IPS DF 6.9 (cell line): ENCODE measurements at places on chromosomes 2 and 18.

DNA sequence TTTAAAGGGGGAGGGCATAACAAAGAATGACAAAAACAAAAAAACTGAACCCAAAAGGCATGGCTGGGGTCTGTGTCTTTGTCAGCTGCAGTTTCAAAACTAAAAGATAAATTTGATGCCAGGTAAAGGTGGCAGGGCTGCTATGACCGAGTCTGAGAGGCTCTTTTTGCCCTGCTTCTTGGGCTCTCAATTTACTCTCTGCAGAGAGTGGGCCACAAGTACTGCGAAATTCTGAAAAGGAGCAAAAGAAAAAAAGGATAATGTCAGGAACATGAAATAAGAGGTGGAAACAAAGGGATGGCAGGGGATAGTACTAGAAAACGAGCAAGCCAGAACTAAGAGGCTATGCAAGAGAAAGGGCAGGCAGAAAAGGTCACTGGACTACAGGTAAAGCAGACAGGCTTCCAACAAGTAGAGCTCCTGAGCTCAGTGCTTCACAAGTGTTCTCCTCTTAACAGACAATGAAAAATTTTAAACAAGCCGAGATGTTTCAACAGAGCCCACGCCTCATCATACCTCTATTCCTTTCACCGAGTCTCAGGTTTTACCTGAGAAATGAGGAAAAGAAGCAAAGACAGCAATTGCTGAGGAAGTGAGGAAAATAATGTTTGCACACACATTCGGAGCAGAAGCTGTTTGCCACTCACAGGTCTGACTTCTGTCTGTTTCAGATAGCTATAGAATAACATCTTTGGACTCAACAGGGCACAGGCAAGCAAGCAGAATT, 7.3 kb downstream of the IRS1 start:
- no peak for DNase-seq

GRCh38 chr2:74089816-74090745, 57.6 kb downstream of the BOLA3 start:
- no peak for DNase-seq

DNA sequence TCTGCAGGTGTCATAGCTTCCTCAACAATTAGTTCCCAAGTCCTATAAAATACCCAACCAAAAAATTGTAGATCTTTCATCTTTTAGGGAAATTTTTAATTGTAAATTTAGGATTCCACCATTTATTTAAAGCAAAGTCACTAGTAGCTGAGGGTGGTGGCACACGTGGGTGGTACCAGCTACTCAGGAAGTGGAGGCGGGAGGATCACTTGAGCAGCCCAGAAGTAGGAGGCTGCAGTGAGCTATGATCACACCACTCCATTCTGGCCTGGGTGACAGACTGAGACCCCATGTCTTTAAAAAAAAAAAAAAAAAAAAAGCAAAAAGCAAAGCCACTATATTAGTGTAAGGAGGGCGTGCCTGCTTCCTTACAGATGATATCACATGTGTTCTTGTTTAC, 60.3 kb upstream of the GREB1L start:
- DNase-seq = no peak

DNA sequence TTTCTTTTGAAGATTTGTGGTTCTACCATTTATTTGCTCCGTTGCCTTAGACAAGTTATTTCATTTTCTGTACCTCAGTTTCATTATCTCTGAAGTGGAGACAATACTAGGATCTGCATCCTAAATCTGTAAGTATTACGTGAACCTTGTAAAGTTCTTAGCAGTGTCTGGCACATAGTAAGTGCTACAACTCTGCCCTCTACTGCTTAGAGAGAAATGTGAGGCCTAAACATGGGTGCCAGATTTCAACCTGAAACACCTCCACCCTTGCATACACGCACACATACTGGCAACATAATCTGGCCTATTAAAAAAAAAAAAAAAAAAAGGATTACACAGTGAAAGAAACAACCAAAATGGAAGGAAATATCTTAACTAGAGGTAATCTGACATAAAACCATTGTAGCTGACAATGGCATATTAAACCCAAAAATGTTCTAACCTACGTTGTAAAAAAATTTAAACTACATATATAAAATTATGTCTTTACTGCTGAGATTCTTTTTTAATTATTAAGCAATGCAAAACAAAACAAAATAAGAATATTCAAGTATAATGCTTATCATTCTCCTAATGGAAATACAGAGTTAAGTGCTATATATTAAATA, 132.6 kb downstream of the MAP2 start:
- no peak for DNase-seq

- no peak for DNase-seq
Measured at GRCh38 chr2:38153476-38154135, 77.7 kb upstream of the CYP1B1 start.

DNA sequence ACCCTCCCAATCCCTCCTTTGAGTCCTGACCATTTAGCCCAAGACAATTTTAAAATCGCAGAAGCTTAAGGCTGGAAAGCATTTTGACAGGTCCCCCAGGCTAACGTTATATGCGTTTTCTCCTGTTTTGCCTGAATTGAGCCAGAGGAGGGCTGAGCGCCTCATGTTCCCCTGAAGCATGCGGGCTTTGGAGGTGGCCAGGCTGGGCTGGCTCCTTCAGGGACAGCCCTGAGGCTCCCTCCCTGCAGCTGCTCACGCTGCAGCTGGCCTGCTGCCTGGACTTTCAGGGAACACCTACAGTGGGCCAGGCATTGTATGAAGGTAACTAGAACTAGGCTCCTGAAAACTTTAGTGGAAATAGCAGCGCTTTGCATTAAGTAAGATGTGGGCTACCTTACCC, 179.2 kb downstream of the ACKR3 start:
- DNase-seq = no peak

DNA sequence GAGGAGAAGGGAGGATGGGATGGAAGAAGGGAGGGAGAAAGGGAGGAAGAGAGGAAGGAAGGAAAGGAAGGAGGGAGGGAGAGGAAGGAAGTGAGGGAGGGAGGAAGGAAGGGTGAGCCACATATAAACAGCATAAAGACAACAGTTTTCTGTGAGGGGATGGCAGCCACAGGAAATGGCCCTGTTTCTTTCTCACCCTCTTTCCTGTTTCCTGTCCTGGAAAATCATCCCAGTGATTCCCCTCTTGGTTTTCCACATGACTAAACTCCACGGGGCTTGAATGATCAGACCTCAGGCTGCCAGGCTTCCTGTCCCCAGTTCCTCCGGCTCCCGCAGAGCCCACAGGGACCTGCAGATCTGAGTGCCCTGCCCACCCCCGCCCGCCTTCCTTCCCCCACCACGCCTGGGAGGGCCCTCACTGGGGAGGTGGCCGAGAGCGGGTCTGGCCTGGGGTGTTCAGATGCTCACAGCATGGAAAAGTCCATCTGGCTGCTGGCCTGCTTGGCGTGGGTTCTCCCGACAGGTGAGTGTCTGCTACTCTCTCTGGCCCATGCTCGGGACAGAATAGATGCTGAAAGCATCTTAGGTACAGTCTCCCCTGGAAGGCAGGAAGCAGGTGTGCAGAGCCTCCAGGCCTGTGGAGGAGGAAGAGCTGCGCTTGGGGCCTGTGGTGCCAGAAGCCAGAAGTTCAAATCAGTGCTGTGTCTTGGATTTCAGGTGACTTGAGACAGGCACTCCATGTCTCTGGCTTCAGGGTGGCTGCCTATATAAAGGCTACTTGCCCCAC, at the start of gene SIGLEC15:
Gene SIGLEC15 (plus strand): TSS at position 418 of the 787 bp plus-strand sequence. CDS start 54 bp downstream, at position 472.
- DNase-seq = no peak

GRCh38 chr18:59904011-59904601, 4.3 kb downstream of the PMAIP1 start:
- DNase-seq = no peak

- DNase-seq = no peak
Measured at GRCh38 chr2:148602885-148603561, 41.5 kb upstream of the EPC2 start.

DNA sequence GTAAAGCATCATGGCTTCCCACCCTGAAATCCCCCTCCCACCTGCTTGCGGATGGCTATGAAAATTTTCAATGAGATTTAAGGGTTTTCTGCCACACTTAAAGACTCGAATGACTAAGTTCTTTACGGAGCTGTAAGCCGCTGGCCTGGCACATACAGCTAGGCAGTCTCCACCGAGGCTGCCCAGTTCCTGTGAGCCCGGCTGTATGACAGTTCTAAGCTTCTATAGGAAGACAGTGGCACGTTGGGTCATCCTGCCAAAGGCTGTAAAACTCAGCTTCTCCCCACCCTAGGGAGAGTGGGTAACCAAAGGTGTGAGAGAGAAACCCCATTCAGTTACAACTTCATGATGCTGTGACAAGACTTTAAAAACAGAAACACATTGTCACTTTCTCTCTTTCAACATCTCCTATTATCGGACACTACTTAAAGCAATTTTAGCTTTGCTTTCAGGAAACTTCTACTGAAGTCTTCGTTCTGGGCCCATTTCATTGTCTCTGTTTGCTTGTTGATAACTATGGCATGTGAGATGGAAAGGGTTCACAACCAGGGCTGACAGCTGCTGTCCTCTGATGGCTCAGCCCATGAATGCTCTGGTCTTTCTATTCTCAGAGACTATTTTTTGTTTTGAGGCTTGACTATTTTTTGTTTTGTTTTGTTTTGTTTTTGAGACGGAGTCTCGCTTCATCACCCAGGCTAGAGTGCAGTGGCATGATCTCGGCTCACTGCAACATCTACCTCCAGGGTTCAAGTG, 7.1 kb downstream of the CASP8 start:
- DNase-seq = no peak

- no peak for DNase-seq
Measured at GRCh38 chr2:227205701-227206100, 41.3 kb downstream of the COL4A3 start.

DNA sequence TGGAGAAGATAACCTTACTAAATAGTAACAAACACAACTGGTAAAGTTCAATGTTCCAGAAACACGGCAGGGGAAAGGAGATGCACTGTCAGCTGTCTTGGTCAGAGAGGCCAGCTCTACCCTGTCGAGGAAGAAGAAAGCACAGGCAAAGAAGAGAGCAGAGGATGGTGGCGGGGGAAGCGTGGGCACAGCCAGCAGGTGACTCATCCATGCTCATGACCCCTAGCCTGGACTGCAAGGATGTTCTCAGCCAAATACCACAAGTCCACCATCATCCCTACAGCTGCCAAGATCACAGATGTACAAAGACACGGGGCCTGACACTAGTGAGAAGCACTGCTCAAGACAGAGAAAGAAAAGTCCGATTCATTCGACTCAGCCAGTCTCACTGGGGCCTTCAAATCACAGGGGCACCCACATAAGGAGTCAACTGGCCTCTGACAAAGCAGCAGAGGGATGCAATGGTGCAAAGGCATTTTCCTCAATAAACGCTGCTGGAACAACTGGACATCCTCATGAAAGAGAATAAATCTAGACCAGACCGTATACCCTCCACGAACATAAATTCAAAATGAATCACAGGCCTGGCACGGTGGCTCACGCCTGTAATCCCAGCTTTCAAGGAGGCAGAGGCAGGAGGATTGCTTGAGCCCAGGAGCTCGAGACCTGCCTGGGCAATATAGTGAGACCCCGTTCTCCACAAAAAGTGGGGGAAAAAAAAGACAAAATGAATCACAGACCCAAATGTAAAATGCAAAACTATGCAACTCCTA, 5.6 kb downstream of the DTYMK start:
- no peak for DNase-seq

- DNase-seq = no peak
Measured at GRCh38 chr2:37629529-37629928, 41.9 kb downstream of the CDC42EP3 start.

- DNase-seq = no peak
Measured at GRCh38 chr2:34104601-34105000, 505.5 kb upstream of the FAM98A start.

DNA sequence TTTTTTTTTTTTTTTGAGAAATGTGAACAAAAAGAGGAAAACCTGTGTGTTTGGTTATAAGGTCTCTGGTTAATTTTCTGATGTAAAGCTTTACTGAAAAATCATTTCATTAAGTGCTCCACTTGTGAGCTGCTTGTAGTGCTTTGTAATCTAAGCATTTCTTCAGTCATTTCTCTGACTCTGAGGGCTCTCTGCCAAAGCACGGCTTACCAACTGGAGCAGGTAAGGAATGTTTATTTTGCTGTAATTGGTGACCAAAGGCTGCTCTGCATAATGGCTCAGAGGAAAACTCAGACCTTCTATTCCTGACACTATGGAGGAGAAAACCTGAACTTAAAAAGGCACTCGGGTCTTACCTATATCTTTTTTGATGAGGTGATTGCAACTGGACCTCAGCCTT, 848.8 kb downstream of the MBD2 start:
- no peak for DNase-seq

DNA sequence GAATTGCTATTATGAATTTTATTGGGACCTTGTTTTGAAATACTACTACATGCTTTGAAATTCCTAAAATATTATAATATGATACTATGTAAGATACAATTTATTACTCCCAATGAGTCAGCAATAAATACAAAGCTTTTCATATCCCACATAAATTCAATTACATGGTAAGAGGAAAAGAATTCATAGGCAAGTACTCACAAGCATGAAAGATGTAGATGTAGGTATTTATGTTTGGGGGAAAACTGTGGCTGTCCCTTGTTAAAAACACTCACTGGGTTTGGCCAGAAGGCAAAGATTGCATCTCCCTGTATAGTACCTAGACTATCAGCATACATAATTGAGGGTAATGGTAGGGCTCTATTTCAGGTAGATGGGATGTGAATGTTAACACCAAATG, 90.4 kb downstream of the MBD2 start:
- DNase-seq = no peak

DNA sequence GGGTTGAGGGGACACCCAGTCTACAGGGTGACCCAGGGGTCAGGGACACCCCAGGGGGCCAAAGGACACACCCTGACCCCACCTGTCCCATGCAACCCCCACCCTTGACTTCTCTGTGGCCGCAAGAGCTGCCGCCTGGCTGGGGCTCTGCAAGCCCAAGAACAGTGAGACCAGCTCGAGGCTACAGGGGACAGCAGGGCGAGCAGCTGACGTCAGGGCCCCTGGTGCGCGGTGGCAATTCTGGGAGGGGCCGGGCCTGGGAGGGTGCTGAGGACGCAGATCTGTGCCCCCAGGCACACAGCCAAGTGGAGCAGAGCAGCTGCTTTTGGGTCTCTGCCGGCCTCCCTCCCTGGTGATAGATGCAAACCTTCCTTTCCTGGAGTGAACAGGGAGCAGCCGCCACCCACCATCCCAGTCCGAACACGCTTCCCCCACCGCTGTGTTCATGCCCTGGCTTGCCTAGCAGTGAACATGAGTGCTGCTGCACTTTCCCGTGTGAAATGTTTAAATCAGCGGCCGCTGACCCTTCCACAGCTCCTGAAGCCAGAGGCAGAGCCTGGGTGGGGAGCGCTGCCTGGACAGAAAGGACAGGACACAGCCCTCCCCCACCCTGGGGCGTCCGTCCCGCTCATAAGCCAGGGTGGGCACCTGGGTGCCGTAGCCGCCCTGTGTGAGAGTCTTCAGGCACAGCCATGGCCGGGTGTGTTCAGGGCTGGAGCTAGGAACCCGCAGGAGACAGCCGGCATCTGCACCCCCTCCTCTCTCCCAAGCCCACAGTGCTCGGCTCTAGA, 46.9 kb downstream of the SLC66A2 start:
- DNase-seq = no peak
